ENCODE measurements at places on chromosomes 4 and X.

GRCh38 chr4:173288296-173288695 is 45.9 kb downstream of the HMGB2 start:
- DNase-seq: peak; percentile 41

DNA sequence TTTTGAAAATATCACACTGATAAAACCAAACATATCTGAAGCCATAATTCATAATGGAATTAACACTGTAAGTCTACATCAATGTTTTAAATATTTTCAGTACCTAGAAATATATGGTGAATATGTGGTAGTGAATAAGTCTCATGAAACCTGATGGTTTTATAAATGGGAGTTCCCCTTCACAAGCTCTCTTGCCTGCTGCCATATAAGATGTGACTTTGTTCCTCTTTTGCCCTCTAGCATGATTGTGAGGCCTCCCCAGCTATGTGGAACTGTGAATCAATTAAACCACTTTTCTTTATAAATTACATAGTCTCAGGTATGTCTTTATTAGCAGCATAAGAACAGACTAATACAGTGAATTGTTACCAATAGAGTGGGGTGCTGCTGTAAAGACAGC is 536.8 kb upstream of the GALNT7 start:
- no peak for DNase-seq

GRCh38 chr4:187208651-187209050 is 485.0 kb upstream of the FAT1 start:
- DNase-seq: no peak

DNA sequence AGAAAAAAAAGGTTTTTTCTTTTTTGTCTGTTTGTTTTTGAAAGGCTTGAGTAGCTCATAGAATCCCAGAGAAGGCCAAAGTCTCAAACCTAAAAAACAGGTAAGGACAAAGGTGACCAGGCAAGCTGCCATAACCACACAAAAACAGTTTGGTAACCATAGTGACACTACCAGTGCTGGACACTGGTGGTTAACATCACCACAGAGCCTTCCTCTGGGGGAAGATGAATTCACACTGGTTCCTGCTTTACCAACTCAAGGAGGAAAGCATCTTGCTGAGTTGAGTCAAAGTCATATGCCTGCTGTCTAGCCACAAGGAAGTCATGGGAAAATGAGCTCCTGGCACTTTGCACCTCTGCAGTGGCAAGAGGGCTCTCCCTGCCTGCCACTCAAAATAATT is 32.5 kb downstream of the IDS start:
- DNase-seq: no peak
